ENCODE measurements at places on chromosomes 7 and 10.

- DNase-seq = peak; percentile 79
These were observed 4.3 kb upstream of the KCNMA1 start for GRCh38 chr10:77641788-77642397.

GRCh38 chr7:144256112-144256511 lies 8.5 kb downstream of the OR2A7 start:
- DNase-seq = no peak

DNA sequence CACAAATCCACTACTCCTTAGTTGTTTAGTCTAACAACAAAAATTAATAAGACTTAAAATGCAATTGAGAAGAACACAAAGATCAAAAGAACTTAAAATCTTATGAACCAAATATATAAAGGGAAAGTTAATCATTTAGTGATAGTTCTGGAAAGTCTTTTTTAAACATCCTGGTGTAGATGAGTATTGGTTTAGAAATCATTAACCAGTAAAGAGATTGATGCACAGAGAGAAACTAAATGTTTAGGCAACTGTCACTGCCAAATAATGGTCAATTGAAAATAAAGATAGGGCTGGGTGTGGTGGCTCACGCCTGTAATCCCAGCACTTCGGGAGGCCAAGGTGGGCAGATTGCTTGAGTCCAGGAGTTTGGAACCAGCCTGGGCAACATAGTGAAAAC lies 44.9 kb downstream of the SP8 start:
- no peak for DNase-seq

DNA sequence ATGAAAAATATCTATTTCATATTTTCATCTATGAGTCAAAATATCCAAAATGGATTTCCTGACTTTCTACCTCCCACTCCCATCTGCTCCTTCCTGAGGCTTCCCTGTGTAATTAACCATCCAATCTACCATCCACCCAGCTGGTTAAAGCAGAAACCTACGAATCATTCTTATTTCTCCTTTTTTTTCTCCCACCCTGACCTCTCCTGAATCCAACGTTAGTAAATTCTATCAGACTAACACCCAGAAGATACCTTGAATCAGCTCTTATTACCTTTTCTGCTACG lies 3.7 kb upstream of the LIPF start:
- DNase-seq = no peak

GRCh38 chr7:19871102-19871501 lies 97.7 kb upstream of the TMEM196 start:
- no peak for DNase-seq

- no peak for DNase-seq
These were observed 23.6 kb downstream of the TMEM178B start for GRCh38 chr7:141097430-141097829.

DNA sequence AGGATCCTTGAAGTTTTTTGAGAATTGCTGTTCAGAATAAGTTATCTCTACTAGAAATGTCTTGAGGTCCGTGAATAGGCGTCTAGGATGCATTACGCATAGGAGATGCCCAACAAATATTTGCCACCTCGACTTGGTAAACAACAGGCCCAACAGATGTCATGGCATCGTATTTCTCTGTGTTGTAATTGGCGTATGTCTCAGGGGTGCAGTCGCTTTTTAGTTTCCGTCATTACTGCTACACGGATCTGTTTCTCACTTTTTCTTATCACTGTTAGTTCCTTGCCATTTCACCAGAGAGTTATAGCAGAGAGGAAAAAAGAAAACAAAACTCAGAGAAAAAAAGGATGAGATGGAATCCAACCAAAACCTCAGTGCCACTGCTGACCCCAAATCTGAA lies 73.0 kb upstream of the SFMBT2 start:
- DNase-seq = no peak

DNA sequence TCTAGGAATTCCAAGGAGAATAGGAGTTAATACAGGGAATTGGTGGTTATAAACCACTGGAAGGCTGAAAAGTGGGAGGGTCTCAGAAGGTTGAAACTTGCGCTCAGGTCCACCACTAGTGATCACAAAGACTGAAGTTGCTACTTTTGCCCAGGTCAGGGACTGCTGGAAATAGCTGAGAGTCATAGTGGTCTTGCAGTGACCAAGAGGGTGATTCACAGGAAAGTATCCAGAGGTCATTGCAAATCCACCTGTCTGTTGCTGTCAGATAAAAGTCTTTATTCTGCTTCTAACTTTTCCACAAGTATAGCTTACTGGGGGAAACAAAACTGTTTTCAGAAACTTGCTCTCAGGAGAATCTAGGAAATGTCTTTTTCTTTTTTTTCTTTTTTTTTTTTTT lies 211.5 kb upstream of the PRSS1 start:
- no peak for DNase-seq

GRCh38 chr10:101837748-101838147 lies 5.9 kb downstream of the KCNIP2 start:
- DNase-seq = no peak

DNA sequence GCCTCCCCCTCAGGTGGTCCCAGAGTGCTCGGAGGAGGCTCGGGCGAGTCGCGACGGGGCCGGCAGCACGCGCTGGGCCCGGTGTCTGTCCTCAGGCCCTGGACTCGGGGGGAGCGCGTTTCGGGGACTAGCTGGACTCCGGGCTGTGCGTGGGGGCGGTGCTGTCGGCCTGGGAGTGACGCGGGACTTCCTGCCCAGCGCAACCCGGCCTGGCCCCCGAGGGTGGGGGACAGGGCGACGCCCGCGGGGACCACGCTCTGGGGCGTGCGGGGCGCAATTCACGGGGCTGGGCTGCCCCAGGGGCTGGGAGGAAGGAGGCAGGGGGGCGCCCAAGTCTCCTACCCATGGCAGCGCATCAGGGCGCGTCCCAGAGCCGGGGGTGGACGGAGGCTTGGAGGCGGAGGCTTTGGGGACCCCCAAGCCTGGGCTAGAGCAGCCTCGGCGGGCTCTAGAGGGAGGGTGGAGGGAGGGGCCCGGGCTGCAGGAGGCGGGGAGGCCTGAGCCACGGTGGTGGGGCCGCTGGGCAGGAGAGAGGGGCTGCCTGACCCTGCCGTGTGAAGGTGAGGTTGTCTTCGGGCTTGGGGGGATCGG lies 2.3 kb upstream of the VENTX start:
- DNase-seq = no peak

DNA sequence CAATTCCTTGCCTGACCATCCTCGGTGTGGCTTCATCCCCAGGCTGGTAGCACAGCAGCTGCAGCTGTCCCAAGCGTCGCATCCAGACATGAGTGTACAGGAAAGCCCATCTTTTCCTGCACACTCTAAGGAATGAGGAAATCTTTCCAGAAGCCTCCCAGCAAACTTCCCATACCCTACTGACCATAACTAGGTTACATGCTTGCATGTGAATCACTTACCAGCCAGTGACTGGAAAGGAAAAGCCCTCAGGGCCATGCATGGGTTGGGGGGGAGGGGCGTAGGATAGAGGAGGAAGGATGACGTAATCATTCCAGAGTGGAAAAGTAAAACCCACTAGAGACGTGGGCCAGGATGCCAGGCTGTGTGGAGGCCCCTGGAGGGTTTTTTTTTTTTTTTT lies 18.9 kb upstream of the ZNF212 start:
- no peak for DNase-seq

- DNase-seq = no peak
These were observed 1.4 kb downstream of the HOXA5 start for GRCh38 chr7:27141923-27142579.

- peak; percentile 20 for DNase-seq
These were observed 74.5 kb downstream of the DNAJC1 start for GRCh38 chr10:21929070-21929469.

GRCh38 chr10:28302012-28302637 lies 739 bp downstream of the MPP7 start:
- no peak for DNase-seq

DNA sequence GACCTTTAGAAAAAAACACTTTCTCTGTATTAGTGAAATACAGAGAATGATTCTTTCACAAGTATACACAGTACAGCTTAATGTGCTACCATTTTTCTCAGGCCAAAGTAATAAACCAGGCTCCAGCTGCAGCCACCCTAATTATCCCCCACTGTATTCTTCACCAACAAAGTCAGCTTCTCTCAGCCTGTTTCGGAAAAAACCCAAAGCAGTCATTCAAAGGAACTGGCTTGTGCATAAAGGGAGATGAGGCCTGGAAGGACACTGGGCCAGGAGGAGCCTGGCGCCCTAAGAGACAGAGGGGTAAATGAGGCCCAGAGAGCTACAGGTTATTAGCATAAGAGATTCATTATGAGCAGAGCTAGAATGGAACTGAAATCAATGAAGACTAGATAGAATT lies 9.2 kb downstream of the USP54 start:
- DNase-seq = no peak

DNA sequence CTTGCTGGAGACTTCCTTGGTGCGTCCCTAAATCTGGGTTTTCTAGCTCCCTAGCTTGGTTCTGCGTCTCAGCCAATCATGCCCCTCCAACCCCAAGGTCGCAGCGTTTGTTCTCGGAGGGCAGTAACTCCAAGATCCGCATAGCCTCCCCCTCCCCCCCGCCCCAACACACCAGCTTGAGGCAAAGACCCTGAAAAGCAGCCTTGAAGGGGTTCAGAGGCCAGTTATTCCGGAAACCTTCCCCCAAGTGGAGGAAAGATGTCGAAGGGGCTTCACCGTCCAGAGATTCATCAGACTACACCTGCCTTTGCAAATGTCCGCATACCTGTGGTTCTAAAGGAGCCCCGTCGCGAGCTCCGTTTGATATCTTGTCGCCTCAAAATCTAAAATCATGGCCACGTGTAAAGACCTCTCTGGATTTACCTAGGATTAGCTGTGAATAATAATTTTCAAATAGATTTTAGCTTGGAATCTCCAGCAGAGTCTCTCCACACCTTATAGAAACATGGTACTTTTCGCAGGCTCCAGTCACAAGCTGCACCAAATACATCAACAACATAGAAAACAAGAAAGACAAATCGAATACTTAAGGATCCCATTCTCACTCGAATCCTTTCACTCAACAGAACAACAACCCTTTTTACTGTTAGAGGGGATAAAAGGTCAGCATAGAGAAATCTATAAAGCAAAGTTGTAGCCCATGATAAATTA lies 7.9 kb downstream of the DLX6 start:
- DNase-seq = no peak

GRCh38 chr7:148442933-148443332 lies 147.6 kb upstream of the C7orf33 start:
- DNase-seq = no peak

GRCh38 chr7:80924090-80924489 lies 5.2 kb upstream of the SEMA3C start:
- no peak for DNase-seq

DNA sequence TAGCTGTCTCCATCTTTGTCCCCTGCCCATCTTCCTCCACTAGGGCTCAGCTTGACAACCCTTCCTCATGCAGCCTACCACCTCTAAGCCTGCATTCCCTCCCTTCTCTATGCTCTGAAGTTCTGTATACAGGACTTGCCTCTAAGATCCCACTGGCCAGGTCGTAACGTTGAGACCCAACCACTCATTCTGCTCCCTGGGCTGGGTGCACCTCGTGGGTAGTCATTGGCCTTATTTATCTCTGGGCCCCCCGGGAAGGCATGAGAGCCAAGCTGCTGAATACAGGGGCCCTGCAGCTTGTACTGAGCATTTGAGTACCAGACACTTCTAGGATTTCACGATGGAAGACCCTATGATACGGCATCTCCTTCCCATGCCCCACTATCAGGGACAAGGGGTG lies 31.2 kb downstream of the MYL10 start:
- DNase-seq = no peak

- no peak for DNase-seq
These were observed 172.7 kb downstream of the CACNA2D1 start for GRCh38 chr7:82270870-82271269.

- DNase-seq = no peak
These were observed 88.8 kb upstream of the INSIG1 start for GRCh38 chr7:155208681-155209477.

- no peak for DNase-seq
These were observed 254.8 kb downstream of the MAD1L1 start for GRCh38 chr7:1977876-1978441.

DNA sequence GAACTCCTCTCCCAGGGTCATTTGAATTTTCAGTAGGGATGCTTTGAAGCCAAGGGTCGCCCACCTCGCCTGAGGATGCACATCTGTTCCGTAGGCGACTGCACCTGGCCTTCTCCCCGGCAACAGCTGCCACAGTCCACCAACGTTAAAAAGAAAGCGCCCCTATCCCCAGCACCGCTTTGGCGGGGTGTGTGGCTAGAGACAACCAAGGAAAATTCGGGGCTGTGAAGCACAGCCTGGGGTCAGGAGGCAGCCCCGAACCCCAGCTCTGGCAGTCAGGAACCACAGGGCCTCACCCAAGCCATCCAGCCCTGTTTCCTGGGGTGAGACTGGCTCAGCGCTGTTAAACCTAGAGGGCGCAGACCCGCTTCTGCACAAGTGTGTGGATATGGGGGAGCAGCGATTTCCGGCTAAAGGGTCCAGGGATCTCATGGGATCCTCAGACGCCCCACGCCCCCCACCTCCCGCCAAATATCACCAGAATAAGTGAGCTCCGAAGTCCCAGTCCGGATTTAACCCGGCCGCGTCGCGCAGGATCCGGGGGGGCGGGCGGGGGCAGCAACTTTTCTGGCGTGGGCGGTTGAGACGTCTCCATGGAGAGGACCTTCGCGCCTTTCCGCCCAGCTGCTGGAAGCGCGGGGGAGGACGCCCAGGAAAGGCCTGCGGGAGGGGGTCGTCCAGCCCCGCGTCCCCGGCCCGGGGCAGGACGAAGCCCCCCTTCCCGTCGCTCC lies 822 bp downstream of the ZC3HAV1L start:
- DNase-seq = no peak

- DNase-seq = no peak
These were observed 219.6 kb downstream of the KCNMA1 start for GRCh38 chr10:77417806-77418640.

DNA sequence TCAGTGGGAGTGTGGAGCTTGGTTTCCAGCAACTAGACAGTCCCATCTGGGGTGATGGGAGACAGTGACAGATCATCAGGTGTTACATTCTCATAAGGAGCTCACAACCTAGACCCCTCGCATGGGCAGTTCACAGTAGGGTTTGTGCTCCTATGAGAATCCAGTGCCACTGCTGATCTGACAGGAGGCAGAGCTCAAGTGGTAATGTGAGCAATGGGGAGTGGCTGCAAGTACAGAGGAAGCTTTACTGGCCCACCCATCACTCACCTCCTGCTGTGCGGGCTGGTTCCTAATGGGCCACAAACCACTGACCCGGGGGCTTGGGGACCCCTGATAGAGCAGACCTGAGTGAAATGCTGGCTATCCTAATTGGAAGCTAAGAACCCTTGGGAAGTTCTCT lies 242.8 kb downstream of the BAMBI start:
- DNase-seq = no peak

- no peak for DNase-seq
These were observed 128.2 kb downstream of the TAX1BP1 start for GRCh38 chr7:27868131-27868550.

- DNase-seq = peak; percentile 62
These were observed 167.8 kb downstream of the KIF20B start for GRCh38 chr10:89869180-89869579.

GRCh38 chr10:77293773-77294172 lies 343.8 kb downstream of the KCNMA1 start:
- no peak for DNase-seq

- no peak for DNase-seq
These were observed 84.2 kb downstream of the FANK1 start for GRCh38 chr10:125980521-125981035.

GRCh38 chr10:97456686-97457065 lies 10.7 kb downstream of the ZDHHC16 start:
- no peak for DNase-seq
